AG04449 (cell line): ENCODE measurements at places on chromosomes 5 and 9.

DNA sequence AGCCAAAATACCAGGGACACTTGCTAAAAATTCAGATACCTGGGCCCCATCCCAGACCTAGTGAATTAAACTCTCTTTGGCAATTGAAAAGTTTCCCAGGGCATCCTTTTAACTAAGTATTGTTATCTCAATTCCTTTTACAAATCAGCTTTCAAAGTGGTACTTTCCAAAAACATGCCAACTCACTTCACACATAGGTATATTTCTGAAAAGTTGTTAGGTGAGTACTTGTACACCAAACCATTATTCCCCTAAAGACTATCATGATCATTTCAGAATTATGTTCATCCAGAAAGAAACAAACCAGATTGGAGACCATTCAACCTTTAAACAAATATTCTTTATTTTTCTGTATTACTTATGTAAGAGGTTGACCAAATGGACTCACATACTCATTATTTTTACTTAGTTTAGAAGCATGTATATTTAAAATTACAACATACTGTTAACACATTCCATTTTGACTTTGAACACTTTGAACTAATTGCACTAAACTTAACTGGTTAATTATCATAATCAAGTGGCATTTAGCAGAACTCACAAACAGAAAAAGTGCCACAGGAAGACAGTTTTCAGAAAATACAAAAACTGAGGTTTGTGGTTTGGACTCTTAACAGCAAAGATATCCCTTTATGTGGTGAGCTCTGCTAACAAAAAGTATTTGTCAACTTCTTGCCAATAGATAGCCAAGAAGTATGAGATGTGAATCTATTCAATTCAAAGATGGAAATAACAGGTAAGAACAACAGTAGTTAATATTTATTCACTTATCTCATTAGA lies 40.7 kb downstream of the KIAA0825 start:
- no peak for DNase-seq

- no peak for DNase-seq
These were observed 1098.6 kb downstream of the TAF11L14 start for GRCh38 chr5:18732556-18733479.

DNA sequence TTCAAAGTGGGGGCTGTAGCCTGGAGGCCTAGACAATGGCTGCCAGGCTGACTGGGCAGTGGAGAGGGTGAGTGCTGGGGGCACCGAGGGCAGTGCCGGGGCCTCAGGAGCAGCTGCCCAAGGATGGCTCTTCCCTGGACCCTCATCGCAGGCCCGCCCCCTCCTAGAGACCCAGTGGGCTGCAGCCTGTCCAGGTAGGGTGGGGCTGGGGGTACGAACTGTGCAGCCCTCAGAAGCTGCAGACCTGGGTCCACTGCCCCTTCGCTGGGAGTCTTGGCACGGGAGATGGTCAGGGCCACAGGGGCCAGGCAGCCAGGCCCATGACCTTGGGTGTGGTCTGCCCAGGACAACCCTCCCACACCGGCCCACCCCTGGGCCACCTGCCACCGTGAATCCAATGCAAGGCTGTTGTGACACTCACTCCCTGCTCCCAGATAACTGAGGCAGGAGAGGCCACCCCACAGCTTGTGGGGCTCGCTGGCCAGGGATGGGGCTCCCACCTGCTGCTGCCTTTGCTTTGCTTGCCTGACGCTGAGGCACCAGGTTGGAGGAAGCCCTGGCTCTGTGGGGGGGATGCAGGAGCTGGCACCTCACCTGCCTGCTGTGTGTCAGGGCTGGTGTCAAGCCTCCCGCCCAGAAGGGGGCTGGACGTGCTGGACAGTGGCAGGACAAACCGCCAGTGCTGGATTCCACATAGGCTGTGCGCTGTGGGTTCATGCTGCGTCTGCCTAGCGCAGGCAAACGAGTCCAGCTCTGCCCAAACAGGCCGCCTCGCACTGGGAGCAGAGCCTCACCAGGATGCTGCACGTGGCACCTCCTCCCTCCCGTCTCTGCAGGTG lies 23.1 kb upstream of the SLC9A3 start:
- DNase-seq = no peak

- DNase-seq = no peak
These were observed 28.8 kb downstream of the RAB14 start for GRCh38 chr9:121172726-121173487.

DNA sequence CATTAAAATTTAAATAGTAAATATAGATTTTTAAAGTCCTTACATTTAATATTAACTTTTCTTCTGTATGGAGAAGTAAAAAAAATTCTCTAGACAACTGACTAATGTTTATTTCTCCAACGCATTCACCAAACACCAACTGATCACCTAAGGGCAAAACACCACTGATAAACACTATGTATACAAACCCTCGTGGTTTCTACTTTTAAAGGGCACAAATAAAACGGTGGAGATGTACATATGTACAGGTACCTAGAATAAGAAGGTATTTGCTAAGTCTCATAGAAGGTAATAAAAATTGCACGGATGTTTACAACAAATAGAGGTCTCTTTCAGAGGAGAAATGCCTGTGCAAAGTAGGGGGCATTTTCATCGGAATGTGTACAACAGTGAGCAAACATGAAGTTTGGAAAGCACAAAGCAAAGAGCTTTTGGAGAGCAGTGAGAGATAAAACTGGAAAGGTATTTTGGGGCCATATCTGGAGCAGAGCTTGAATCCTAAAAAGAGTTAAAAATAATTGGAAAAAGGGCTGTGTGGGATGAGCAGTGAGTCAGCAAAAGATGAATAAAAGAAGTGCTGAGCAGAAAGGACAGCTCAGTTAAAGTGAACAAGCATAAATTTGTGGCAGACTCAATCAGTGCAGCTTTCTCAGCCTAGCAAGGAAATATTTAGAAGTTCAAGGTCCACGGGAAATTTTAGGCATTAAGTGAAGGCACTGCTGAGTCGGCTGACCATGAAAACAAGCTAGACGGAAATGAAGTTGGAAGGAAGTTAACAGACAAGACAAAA lies 160.0 kb downstream of the TMEM161B start:
- DNase-seq = no peak

GRCh38 chr5:148823871-148824270 lies 2.5 kb upstream of the ADRB2 start:
- no peak for DNase-seq

GRCh38 chr9:114109124-114109523 lies 10.0 kb upstream of the KIF12 start:
- DNase-seq = no peak

- DNase-seq = no peak
These were observed 173.7 kb downstream of the DAB2IP start for GRCh38 chr9:121825031-121825691.

- no peak for DNase-seq
These were observed 15.4 kb downstream of the TRAF2 start for GRCh38 chr9:136901516-136902258.

DNA sequence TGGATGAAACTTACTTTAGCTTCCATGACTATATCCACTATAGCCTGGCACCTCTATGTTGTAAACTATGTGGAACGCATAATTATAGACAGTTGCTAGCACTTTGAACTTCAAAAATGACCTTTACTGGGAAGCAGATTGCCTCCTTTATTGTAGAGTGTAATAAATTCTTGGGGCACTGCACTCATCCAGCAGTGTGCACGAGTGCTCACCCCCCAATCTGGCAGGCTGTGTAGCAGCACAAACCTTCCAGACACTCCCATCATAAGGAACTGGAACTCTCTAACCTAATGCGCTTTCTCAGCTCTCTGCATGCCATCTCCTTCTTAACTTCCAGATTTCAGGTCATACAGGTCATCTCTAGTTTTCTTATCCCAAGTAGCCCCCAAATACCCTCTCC lies 1.5 kb upstream of the PDE6A start:
- no peak for DNase-seq

- DNase-seq = no peak
These were observed 35.8 kb downstream of the VLDLR start for GRCh38 chr9:2657427-2657826.

DNA sequence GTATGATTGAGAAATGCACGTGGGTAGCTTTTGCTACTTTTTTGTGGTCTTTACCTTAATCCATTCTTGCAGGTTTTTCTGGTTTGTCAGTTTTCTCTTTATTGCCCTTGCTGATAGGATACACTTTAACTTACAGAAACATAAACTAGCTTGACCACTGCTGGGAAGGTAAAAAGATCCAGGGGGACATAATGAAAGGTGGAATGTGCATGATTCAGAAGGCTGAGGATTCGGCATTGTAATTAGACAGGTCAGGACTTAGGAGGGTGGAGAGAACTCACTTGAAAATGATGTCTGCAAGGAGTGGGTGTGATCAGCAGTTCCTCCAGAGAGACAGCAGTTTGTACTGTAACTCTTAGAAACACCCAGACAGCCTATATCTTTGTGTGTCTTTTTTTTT lies 19.8 kb upstream of the TXNDC8 start:
- no peak for DNase-seq

DNA sequence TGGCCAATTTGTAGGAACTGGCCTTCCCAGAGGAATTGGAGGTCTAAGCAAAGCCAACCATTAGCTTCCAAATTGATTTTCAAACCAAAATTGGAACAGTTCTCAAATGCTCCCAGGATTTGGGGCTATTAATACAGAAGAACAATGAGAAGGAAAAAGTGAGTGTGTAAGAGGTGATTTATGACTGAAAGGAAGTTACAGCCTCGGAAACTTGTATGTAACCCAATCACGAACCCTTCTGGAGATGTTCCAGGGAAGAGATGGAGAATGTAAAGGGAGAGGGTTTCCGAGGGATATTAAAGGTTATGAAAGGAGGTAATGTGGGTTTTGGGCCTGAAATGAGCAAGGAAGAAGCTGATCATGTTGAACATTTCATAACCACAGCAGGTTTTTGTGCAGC lies 93.2 kb upstream of the CXCL14 start:
- no peak for DNase-seq
